ENCODE measurements at places on chromosomes 4 and X.

DNA sequence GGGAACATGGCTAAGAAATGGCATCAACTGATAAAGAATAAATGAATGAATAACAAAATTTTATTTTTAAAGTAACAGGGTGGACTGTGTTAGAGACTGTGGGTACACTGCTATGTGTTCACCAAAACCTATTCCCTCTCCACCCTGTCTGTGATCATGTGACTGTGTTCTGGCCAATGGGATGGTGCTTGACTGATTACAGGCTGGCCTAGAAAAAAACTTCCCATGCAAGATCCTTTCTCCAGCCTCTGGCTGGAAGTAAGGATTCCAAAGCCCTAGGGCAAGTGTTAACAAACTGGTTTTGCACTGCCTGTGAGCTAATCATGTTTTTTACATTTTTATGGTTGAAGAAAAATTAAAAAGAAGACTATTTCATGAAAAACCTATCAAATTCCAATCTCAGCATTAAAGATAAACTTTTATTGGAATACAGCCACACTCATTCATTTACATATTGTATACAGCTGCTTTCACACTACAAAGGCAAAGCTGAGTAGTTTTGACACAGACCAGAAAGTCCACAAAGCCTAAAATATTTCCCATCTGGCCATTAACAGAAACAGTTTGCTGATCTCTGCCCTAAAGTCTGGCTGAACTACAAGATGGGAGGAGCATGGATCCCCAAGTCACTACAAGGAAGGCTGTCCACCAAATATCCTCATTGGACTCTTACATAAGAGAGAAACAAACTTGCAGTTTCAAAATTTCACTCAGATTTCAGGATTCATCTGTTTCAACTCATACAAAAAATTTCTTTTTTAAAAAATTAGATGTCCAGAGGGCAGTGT, 133.2 kb downstream of the ARHGAP6 start:
- DNase-seq, result no peak

- DNase-seq, result no peak
These were observed 2.9 kb upstream of the MND1 start for GRCh38 chr4:153341575-153342090.

- no peak for DNase-seq
These were observed 143.7 kb upstream of the SMIM10 start for GRCh38 chrX:134847133-134847532.

GRCh38 chrX:15744181-15744867, 6.3 kb downstream of the CA5B start:
- DNase-seq, result no peak

DNA sequence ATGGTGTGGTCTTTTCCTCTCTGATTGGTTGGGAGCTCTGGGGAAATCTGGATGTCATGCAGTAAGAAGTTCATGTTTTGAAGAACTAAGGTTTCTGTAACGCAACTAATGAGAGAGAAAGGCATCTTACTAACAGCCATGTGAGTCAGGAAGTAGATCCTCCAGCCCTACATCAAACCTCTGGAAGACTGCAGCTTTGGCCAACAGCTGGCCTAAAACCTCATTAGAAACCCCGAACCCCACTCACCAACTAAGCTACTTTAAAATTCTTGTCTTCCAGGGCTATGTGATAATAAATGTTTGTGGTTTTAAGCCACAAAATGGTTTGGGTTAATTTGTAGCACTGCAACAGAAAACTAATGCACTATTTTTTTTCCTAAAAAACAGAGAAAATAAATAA, 549.0 kb upstream of the GRID2 start:
- no peak for DNase-seq

DNA sequence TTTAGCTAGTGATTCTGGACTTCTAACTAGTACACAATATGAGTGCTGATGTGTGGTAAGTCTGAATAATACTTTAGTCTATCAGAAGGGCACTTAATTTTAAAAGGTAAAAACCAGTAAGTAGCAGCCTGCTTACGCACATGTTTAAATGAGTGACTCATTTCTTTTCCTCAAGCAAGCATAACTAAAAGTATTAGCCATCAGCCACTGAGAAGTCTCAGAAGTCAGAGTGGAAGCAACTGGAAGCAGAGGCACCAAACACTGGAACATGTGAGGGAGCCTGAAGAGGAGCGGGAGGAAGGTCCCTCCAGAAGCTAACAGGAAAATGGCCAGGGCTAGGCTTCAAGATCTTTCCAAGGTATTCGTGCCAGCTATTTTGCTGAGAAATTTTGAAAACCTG, 257.7 kb downstream of the RAPGEF2 start:
- DNase-seq, result no peak

- DNase-seq, result peak; percentile 26
These were observed 14.6 kb upstream of the SLC25A4 start for GRCh38 chr4:185128272-185129119.

GRCh38 chr4:6892190-6892908, 17.3 kb upstream of the TBC1D14 start:
- DNase-seq, result no peak

DNA sequence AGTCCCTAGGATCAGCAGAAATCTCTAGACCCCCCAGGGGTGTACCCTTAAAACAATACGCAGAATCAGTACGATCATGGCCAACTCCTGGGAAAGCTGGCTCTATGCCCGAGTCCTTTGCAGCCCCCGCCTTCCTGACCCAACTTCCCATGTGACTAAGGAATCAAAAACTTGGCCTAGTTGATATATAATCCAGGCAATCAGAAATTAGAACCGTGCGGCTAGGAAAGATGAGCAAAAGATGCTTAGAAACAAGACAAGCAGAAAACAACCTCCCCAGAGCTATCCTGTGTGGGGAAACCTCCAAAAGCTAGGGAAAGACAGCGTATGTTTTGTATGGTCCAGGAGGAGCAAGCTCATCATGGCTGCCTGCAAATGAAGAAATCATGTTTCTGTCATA, 110.0 kb downstream of the PPARGC1A start:
- DNase-seq, result no peak

DNA sequence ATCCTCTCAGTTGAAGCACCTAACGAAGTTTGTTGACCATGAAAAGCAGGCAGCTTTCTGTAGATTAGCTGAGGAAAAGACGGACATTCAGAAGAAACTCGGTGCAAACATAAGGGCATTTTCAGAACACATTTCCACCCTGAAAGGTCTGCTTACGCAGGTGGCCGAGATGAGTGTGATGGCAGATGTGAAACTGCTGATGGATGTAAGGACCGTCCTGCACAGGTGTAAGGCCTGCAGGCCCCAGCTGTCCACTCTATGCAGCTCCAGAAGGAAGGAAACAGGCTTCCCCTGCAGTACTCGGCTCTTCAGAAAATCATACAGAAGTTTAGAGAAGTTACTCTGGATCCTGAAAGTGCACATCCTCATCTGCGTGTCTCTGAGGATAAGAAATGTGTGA, 20.8 kb upstream of the TRIM60 start:
- no peak for DNase-seq

- no peak for DNase-seq
These were observed 67.0 kb downstream of the EFNB1 start for GRCh38 chrX:68895778-68896177.

DNA sequence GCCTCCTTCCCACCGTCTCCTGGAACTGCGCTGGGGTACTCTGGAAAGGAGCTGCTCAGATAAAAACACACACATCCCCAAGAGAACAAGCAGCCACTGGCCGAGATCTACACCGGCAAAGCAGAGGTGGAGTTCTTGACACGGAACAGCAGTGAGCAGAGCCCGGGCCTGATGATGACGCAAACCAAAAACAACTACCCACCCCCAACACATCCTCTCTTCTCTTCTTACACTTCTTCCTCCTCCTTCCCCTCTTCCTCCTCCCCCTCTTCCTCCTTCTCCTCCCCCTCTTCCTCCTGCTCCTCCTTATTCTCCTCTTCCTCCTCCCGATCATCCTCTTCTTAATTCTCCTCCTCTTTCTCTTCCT, 4.6 kb downstream of the PNMA5 start:
- no peak for DNase-seq

- DNase-seq, result peak; percentile 41
These were observed 1.9 kb upstream of the TBC1D14 start for GRCh38 chr4:6907658-6908191.

DNA sequence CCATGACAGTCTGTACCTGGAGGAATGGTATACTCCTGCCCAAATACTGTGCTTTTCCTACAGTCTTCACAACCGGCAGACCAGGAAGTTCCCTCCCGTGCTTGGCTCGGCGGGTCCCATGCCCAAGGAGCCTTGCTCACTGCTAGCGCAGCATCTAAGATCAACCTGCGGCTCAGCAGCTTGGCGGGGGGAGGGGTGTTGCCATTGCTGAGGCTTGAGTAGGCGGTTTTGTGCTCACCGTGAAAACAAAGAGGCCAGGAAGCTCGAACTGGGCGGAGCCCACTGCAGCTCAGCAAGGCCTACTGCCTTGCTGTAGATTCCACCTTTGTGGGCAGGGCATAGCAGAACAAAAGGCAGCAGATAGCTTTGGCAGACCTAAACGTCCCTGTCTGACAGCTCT, 152.7 kb downstream of the TEX11 start:
- DNase-seq, result no peak

DNA sequence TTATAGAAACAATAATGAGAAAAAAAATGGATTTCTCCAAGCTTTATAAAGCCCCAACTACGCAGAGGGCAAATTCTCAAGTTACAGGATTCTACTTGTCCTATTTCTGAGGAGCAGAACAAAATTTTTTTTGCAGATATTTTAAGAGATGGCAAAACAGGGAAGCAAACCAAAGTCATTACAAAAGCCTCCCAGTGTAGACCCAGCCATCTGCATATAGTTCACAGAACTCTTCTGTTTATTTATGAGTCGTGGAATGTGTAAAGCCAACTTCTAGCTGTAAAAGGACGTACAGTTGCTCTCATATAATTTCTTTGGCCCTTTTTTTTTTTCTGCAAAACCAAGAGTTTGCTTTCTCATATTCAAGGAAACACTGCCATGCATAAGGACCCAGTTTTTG, 120.4 kb downstream of the PCDH7 start:
- DNase-seq, result no peak

- no peak for DNase-seq
These were observed 15.3 kb downstream of the PLP1 start for GRCh38 chrX:103791826-103792485.

- DNase-seq, result no peak
These were observed 52.1 kb downstream of the TSC22D3 start for GRCh38 chrX:107723511-107723910.

DNA sequence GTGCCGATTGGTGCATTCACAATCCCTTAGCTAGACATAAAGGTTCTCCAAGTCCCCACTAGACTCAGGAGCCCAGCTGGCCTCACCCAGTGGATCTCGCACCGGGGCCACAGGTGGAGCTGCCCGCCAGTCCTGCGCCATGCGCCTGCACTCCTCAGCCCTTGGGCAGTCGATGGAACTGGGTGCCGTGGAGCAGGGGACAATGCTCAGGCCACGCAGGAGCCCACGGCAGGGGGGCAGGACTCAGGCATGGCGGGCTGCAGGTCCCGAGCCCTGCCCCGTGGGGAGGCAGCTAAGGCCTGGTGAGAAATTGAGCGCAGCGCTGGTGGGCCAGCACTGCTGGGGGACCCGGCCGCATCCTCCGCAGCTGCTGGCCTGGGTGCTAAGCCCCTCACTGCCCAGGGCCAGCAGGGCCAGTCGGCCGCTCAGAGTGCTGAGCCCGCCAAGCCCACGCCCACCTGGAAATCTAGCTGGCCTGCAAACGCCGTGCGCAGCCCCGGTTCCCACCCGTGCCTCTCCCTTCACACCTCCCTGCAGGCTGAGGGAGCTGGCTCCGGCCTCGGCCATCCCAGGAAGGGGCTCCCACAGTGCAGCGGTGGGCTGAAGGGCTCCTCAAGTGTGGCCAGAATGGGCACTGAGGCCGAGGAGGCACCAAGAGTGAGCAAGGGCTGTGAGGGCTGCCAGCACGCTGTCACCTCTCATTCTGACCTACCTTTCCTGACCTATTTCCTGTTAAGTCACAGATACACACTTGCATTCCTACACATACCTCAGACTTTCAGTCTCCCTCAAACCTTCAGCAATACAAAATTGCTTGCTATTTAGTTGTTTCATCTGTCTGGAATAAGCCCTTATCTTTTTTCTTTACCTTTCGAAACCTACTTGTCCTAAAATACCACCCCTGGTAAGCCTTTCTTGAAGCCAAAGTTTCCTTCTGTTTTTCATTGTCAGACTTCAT, 20.7 kb downstream of the UBE2K start:
- DNase-seq, result no peak

GRCh38 chr4:141356963-141357335, 136.3 kb downstream of the ZNF330 start:
- no peak for DNase-seq

DNA sequence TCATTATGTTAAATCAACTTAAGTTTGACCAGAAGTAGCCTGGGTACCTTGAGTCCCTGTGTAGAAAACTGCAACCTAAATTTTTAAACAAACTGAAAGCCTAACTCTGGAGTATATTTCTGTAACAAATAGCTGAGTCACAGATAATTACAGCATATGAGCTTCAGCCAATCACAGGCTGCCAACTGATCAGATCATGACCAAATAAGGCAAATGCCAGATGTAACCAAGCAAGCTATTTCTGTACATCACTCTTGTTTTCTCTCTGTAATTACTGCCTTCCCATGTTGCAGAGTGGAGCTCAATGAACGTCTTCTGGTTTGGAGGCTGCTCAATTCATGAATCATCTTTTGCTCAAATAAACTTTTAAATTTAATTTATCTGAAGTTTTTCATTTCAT, 980.9 kb upstream of the DIAPH2 start:
- DNase-seq, result no peak

DNA sequence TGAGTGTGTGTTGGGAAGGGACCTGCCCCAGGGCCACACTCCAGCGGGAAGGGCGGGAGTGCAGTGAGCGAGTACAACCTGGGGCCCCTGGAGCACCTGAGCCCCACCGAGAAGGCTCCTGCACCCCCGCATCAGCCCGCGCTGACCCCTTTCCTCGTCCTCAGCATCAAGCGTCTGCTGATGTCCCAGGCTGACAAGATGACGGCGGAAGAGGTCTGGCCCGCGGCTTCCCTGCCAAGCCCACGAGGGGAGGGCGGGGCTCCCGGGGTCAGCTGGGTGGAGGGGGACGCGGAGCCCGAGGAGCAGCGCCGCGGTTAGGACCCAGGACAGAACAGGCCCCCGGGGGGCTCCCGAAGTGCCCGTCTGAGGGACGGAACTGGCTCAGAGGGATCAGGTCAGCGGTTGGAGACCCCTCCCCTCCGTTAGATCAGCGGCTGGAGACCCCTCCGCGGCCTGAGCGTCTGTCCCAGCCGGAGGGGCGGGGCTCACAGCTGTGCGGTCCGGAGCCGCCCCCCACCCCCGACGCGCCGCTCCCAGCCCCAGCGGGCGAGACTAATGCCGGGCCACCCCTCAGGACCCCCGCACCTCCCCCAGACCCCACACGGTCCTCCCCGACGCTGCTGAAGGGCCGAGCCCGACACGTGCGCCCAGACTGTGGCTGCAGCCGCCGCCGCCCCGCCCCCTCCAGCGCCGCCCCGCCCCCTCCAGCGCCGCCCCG, 6.7 kb downstream of the MYL5 start:
- DNase-seq, result no peak

DNA sequence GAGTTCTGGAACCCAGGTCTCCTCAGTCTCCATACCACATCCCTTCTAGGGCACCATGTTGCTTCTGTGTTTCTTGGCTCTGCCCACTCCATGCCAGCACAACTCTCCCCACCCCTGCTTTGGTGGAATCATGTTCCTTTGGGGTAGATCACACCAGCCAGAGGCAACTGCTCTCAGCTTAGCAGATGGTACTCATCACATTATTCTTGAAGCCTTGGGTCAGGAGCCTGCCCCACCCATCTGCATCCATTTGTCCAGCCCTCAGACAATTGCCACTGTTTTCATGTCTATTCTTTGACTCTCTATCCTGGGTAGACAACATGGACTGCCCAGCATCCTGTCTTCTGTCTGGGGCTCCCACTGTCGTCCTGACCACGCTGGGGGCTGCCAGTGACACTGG, 147.6 kb downstream of the PTTG2 start:
- no peak for DNase-seq
